ENCODE measurements at places on chromosomes 4 and X.

- DNase-seq, result no peak
These were observed 54.8 kb upstream of the MAGEB16 start for GRCh38 chrX:35743331-35743730.

GRCh38 chr4:47334652-47335051 lies 128.8 kb downstream of the COMMD8 start:
- DNase-seq, result no peak

- DNase-seq, result no peak
These were observed 163.6 kb upstream of the KLF3 start for GRCh38 chr4:38500433-38500832.

GRCh38 chrX:69493193-69493592 lies 10.9 kb upstream of the NALF2 start:
- DNase-seq, result no peak

DNA sequence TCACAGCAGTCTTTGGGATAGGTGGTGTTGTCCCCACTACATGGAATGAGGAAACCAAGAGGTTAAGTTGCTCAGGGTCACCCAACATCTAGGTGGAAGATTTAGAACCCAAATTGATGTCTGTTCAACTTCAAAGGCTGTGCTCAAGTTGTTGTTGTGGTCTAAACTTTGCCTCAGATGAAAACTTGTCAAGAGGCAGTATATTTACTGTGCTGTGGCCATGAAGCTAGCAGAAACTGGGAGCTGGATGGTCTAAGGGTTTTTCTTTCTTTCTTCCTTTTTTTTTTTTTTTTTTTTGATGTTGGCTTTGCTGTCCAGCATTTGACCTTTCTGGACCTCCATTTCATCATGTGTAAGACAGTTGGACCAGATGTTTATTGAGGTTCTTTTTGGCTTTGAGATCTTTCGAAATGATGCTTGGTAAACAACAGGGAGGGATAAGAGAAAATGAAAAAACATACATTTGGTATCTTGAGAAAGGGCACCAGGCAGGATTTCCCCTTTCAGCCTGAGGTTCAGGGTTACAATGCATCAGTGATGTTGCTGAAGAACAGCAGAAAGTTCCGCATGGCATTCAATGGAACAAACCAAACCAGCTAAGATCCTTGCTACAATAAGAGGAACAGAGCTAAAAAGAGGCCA lies 166.2 kb upstream of the RPS6KA3 start:
- no peak for DNase-seq

DNA sequence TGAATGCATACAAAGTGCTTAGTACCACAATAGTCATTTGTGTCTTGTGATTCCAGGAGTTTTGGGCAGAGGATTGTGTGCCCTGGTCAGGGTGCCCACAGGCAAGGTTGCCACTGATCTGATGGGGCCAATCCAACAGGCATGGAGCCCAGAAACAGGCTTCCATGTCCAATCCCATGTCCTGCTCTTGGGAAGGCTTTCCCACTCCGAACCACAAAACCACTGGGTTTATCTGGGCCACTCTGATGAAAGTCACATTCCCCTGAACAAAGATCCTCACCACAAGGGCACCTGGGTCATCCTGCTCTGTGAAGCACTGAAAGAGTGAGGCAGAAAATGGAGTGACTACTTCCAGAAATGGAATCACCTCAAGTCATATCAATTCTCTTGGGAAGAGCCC lies 96.9 kb downstream of the MAMLD1 start:
- DNase-seq, result no peak

DNA sequence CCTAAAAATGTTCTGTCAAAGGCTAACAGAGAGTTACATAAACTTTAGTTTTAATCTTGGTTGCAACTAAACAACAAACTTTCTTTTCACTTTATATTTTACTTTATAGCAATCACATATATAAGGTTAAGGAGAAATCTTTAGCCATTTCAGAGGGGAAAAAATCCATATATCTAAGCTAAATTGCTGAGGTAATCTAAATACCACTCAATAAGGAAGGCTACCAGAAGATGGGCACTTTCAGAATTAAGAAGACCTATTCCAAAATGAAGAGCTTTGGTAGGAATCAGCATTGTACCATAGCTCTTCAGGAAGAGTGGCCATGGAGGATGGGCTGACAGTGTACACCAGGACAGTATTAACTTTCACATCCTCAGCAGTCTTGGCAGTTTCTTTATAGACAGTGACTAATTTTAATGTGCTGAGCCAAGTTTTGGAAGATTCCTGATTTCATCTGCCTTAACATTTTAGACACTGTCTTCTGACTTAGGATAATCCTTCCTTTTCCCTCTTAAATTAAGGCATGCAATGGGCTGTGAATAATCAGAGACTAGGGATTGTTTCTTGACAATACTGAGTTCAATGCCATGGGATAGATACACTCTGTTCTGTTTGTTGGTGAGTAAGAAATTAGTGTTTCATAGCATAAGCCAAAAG lies 7.1 kb downstream of the FAT4 start:
- no peak for DNase-seq

DNA sequence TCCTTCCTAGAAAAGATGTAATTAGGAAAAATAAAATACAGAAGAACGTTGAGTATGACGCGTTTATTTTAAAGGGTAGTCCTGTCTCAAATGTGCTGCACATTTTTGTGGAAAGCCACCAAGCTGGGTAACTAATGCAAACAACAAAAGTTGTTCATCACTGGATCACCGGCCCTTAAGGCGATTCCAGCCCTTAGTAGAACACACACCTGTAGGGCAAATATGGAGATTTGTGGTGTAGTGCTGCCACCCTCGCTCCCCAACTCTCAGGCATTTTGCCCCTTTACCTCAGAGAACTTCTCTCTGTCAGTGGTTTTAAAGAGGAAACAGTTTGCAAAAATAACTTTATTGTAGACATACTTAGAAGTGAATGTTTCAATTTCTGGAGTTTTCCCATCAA lies 1.9 kb downstream of the TBL1X start:
- DNase-seq, result no peak

- no peak for DNase-seq
These were observed 8.6 kb downstream of the SLC9B2 start for GRCh38 chr4:103067841-103068547.

DNA sequence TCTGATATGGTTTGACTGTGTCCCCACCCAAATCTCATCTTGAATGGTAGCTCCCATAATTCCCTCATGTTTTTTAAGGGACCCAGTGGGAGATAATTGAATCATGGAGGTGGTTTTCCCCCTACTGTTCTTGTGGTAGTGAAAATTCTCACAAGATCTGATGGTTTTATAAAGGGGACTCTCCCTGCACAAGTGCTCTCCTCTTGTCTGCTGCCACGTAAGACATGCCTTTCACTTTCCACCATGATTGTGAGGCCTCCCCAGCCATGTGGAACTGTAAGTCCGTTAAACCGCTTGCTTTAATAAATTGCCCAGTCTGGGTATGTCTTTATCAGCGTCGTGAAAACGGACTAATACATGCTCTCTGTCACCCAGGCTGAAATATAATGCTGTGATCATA lies 200.9 kb upstream of the SLIT2 start:
- DNase-seq, result no peak

GRCh38 chr4:28378109-28378830 lies 1517.6 kb downstream of the STIM2 start:
- no peak for DNase-seq

GRCh38 chr4:42596918-42597317 lies 60.0 kb downstream of the ATP8A1 start:
- DNase-seq, result no peak

GRCh38 chr4:8356856-8357255 lies 83.7 kb downstream of the ACOX3 start:
- no peak for DNase-seq

GRCh38 chrX:19017271-19017670 lies 33.4 kb upstream of the PHKA2 start:
- DNase-seq, result no peak

DNA sequence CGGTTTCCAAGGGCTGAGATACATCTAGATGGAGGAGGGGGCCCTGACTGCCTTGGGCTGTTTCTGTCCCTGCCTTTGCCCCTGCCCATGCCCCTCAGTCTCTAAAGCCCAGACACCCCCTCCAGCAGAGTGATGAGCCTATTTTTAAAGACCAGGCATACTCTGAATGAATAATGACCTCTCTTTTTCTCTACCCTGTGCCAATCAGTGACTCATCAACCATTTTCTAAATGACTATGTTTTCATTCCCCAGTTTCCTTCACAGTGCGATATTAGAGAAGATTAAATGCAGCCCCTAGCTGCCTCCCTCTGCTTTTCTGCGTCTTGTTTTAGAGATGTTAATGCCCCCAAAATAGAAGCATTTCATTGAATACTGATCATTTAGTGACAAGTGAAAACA lies 15.5 kb upstream of the NHS start:
- DNase-seq, result no peak

DNA sequence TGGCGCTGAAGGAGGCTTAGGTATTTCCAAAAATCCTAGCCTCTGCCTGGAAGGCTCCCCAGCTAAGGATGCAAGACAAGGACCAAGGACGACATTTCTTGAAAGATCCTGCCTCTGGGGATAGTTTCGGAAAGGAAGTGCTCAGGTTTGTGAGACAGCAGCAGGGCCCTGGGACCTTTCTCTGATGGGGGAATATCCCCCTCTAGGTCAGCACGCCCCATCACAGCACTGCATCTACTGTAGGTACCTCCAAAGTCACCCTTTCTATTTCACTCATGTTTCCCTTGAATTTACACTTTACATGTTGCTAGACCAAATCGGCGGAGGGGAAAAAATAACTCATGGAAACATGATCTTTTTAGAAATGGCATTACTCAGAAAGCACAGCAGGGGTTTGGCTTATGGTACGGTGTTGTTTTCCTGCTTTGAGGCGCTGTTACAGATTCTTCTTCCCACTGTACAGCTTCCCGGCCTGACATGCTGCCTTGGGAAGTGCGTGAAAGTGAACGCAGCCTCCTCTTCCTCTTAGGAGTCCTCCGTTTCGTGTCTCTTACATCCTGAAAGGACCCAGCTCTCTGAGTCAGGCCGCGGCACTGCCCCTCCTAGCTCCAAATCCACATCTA lies 77.2 kb upstream of the DHRSX start:
- no peak for DNase-seq

DNA sequence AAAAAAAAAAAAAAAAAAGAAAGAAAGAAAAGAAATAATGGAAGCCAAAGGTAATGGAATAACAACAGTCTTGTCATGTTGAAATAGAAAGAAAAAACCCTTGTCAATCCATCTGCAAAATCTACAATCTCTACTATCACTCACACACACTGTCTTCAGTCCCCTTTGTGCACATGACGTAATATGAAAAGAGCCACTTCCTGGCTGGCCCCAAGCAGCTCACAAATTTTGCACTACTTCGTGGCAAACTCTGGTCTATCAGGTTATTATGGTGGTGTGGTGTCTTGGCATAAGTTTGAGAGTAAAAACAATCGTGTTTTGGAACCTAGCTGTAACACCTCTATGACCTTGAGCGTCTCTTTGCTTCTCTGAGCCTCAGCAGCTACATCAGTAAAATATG lies 8.3 kb upstream of the AFAP1 start:
- no peak for DNase-seq

GRCh38 chr4:96016634-96017299 lies 176.9 kb downstream of the PDHA2 start:
- DNase-seq, result no peak

GRCh38 chr4:48346594-48346993 lies 5.3 kb downstream of the SLAIN2 start:
- DNase-seq, result no peak

- no peak for DNase-seq
These were observed 132.9 kb downstream of the AFF2 start for GRCh38 chrX:148633218-148633908.

DNA sequence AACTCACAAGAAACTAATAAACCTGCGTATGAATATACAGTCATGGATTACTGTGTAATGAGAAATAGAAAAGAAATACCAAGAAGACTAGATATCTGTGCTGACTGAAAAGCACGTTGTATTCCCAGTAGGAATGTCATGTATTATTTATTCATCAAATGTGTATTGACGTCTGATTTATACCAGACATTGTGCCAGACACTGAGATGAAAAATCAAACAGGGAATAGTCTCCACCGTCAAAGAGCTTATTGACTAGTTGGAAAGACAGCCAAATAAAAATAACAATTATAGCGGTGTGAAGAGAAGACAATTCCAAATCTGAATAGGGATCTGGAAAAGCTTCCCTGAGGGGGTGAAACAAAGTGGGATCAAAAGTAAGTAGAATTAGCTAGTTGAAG lies 687.6 kb downstream of the C4orf33 start:
- DNase-seq, result no peak

DNA sequence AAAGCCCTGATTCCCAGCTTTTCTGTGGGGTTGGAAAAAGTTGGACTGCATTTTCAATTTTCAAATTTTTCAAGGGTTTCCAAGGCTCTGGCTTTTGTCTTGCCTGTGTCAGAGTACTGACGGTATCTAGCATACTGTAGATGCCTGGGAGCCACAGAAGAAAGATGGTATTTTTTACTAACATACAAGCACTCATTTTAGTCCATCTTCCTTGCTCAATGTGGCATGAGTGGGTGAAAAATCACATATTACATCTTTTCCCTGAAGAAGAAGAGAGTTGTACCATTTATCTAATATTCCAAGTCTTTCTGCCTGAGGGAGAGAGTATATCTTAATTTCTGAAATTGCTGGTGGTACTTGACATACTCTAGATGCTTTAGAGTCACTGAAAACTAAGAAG lies 738.6 kb upstream of the ADGRL3 start:
- DNase-seq, result no peak

DNA sequence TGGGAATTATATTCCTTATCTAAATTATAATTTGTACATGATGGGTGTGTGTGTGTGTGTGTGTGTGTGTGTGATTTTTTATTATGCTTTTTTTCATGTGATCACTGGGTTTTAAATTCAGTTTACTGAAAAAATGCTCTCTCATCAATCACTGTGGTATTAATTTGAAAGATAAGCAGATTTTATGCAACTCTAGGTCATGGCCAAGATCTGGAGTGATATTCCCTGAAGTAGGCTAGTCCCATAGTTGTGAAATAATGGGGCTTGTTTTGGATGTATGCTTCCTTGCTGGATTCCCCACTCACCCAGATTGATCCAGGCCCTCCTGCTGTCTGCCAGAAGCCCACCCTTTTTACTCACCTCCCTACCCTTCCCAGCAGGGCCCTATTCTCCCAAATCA lies 22.0 kb upstream of the PGRMC2 start:
- DNase-seq, result no peak

Measured in stimulated activated CD8-positive, alpha-beta memory T cell treated with anti-CD3 and anti-CD28 coated beads, Interleukin-4, amount 100 ng/mL, for 4 hours (primary cell).